Cerebellum (tissue), 4 donors: ENCODE measurements at places on chromosomes 6 and 20. TPM values are rescaled to one million over a fixed set of nuclear protein-coding genes. Genes with fewer than 3 reads are reported as not detected.

The BPIFB4 gene
- total RNA-seq: not detected

The VWA7 gene
- total RNA-seq: 0.36 TPM

DNA sequence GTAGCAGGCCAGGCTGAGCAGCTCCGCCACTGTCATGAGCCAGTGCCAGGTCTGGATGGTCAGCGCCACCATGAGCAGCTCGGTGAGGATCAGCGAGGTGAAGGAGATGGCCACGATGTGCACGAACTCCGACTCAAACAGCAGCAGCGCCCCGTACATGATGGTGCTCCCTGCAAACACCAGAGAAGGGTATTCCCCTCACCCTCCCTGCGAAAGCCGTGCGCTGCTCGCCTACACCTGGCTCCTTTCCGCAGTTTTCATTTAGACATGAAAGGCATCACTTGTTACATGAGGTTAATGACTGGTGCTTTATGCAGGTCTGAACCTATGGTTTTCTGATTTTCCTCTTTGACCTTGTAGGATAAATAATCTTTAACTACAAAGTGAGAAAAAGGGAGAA is 62.3 kb upstream of the NFATC2 start:
- DNase-seq: no peak

- no peak for DNase-seq
These were observed 2.7 kb upstream of the ABHD16B start for GRCh38 chr20:63858393-63859165.

- no peak for DNase-seq
These were observed 55.0 kb downstream of the KIF13A start for GRCh38 chr6:17932330-17932852.

- no peak for DNase-seq
These were observed 981.3 kb upstream of the FLRT3 start for GRCh38 chr20:15318682-15319081.

DNA sequence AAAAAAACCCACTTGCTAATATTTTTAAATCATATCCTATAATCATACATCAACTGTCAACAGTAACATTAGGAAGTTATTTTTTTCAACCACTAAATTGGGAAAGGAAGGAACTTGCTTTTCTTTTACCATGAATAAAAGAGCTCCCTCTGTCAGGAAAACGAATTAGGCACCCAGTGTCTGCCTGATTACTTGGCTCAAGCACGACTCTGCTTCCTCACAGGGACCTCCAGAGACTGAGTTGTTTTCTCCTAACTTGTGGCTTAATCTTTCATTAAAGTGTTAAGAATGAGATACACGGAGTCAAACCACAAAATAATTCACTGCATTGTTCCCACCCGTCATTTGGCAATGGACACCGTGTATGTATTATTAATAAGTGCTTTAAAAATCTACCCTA is 1405.1 kb upstream of the EYS start:
- no peak for DNase-seq

GRCh38 chr20:46977909-46978588 is 83.4 kb downstream of the EYA2 start:
- no peak for DNase-seq

DNA sequence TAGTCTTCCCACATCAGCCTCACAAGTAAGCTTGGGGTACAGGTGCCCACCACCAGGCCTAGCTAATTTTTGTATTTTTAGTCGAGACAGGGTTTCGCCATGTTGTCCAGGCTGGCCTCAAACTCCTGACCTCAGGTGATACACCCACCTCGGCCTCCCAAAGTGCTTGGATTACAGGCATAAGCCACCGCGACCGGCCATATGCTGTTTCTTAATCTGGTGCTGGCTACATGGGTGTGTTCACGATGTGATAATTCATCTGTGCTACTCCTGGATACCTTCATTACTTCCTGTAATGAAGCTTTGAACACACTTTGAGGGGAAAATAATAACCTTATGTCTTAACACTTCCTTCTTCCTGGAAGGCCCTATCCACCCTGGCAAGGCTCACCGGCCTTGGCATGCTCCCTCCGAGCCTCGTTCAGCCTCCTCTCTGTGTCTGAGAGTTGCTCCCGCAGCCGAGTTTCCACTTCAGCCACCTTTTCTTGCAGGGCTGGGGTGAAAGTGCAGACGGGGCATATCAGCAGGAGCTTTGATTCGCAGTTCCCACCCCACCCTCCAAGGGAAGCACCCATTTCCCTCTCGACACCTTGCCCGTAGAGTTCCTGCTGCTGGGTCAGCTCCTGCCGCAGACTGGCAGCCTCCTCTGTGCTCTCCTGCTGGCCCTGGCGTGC is 5.6 kb upstream of the PSORS1C2 start:
- no peak for DNase-seq

- DNase-seq: no peak
These were observed 1.1 kb downstream of the ITCH start for GRCh38 chr20:34364223-34364506.

DNA sequence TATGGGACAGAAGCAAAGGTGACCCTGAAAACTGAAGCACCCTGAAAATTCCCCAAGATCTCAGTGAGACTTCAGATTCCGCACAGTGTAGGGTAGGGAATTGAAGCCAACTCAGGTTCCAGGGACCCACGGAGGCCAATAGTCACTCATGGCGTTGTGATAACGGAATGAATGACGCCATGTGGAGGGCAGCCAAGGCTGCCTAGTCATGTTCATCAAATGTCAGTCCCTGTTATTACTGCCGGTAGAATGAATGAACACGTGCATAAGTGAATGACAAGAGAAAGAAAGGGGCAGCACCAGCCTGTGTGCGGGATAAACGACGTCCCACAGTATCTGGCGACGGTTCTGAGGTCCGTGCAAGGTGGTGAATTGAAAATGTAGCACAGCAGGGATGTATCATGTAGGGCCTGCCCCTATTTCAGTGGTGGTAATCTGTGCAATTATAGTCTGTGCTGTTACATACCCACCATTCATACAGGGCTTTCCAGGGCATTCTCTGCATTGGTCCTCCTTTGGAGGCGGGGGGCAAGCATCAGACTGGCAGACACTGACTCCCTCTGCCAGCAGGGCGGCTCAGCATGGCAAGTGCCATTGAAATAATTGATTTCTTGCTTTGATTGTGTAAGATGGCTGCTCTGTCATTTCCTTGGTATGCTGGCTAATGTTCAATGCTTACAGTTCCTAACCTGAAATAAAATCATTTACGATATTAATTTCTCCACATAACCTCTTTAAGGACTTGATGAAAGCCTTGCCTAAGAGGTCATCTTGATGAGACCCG is 386.9 kb downstream of the CDH4 start:
- no peak for DNase-seq

DNA sequence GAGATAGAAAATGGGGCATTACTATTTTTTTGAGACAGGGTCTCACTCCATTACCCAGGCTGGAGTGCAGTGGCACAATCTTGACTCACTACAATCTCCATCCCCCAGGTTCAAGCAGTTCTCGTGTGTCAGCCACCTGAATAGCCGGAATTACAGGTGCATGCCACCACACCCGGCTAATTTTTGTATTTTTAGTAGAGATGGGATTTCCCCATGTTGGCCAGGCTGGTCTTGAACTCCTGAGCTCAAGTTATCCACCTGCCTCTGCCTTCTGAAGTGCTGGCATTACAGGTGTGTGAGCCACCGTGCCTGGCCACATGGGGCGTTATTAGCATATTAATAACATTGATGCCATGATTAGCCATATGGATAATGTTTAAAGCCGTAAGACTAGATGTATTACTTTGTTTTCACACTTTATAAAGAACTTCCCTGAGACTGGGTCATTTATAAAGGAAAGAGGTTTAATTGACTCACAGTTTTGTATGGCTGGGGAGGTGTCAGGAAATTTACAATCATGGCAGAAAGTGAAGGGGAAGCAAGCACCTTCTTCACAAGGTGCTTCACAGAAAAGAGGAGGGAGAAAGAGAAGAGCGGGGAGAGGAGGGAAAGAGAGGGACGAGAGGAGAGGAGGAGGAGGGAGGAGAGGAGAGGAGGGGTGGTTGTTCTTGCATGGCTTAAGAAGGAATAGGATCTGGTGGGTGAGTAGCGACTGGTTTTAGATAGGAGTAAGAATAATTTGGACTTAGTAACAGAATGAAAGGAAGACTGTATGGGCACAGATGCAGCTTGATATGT is 51.9 kb downstream of the MYO6 start:
- no peak for DNase-seq
